ENCODE measurements at places on chromosomes 3 and 15. TPM values are rescaled to one million over a fixed set of nuclear protein-coding genes. Genes with fewer than 3 reads are reported as not detected.

IL20RB gene
- total RNA-seq, result 1.5 TPM

GRCh38 chr15:68767833-68768232, 52.9 kb downstream of the ANP32A start:
- no peak overlapping the region for H3K4me3 ChIP-seq
- H3K36me3 ChIP-seq, result no peaks in the 10 kb centered on the region
- DNase-seq, result no peak

DNA sequence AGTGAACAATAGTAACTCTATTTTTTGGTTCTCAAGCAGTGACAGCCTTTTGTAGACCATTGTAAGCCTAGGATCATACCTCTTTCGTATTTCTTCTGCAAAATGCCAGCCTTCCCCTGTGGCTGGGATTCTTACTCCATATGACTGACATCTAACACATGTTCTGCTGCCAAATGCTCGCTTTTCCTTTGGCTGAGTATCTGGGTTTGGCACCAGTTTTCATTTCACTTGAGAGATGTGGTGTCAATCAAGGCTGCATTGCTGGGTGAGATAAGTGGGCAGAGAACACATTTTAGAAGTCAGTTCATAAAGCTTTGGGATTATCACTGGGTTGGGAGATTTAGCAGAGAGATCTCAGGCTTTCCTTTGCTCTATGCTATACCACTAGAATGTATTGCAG, 514.7 kb upstream of the SGO1 start:
- no peaks in the 10 kb centered on the region for H3K27me3 ChIP-seq
- H3K4me1 ChIP-seq, result no peaks in the 10 kb centered on the region
- no peaks in the 10 kb centered on the region for H3K36me3 ChIP-seq
- no peak overlapping the region for H3K4me3 ChIP-seq
- H3K27ac ChIP-seq, result no peak overlapping the region
- DNase-seq, result no peak

GRCh38 chr3:195815169-195815771, 3.5 kb upstream of the MUC4 start:
- H3K27me3 ChIP-seq, result peaks cover 24% of the 10 kb centered on the region
- H3K4me1 ChIP-seq, result no peaks in the 10 kb centered on the region

DNA sequence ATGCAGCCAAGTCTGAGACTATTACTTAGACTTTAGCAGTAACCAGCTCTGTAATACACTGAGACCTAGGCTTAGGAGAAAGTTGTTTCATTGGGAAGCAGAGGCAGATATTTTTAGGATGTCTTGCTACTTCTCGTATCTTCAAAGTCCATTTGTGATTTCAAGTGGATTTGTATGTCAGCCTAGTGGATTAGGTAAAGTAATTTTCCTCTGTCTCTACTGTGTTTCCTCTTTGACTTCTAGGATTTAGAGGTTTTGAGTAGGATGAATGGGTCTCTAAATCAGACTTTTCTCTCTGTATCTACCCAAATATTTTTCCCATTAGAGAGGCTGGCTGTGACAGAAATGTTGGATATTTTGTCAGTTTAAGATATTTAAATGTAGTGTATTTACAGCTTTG, 46.8 kb downstream of the OXSR1 start:
- H3K27ac ChIP-seq, result no peak overlapping the region
- no peak overlapping the region for H3K4me3 ChIP-seq
- no peak for DNase-seq
- H3K36me3 ChIP-seq, result peaks cover 27% of the 10 kb centered on the region
- H3K27me3 ChIP-seq, result no peaks in the 10 kb centered on the region
- H3K4me1 ChIP-seq, result peaks cover 61% of the 10 kb centered on the region

UBL7 gene
- total RNA-seq, result 40.6 TPM

FBXO45 gene
- total RNA-seq, result 6.5 TPM

GRCh38 chr15:77549576-77550288, 83.0 kb downstream of the LINGO1 start:
- peaks cover 3% of the 10 kb centered on the region for H3K4me1 ChIP-seq
- no peak overlapping the region for H3K27ac ChIP-seq
- no peak for DNase-seq
- no peak overlapping the region for H3K4me3 ChIP-seq

DNA sequence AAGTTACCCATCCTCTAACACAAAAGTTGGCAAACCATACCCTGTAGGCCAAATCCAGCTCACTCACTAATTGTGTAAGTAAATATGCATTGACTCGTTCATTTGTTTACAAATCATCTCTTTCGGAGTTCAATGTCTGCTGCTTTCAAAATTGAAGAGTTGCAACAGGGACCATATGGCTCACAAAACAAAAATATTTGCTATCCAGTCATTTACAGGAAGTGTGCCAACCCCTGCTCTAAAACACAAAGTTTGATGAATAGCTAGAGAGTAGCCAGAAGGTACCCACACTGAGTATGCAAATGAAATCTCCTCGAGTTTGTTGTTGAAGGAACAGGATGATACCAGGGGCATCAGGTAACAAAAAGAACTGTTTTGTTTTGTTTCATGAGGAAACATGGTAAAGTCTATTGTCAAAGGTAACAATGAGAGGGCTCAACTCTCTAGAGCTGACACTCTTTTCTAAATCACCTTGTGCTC, 236.2 kb upstream of the THBS1 start:
- no peak overlapping the region for H3K4me3 ChIP-seq
- no peaks in the 10 kb centered on the region for H3K36me3 ChIP-seq
- DNase-seq, result no peak
- H3K27me3 ChIP-seq, result no peaks in the 10 kb centered on the region
- no peaks in the 10 kb centered on the region for H3K4me1 ChIP-seq
- no peak overlapping the region for H3K27ac ChIP-seq

PTPRG gene
- 0.22 TPM for total RNA-seq

DNA sequence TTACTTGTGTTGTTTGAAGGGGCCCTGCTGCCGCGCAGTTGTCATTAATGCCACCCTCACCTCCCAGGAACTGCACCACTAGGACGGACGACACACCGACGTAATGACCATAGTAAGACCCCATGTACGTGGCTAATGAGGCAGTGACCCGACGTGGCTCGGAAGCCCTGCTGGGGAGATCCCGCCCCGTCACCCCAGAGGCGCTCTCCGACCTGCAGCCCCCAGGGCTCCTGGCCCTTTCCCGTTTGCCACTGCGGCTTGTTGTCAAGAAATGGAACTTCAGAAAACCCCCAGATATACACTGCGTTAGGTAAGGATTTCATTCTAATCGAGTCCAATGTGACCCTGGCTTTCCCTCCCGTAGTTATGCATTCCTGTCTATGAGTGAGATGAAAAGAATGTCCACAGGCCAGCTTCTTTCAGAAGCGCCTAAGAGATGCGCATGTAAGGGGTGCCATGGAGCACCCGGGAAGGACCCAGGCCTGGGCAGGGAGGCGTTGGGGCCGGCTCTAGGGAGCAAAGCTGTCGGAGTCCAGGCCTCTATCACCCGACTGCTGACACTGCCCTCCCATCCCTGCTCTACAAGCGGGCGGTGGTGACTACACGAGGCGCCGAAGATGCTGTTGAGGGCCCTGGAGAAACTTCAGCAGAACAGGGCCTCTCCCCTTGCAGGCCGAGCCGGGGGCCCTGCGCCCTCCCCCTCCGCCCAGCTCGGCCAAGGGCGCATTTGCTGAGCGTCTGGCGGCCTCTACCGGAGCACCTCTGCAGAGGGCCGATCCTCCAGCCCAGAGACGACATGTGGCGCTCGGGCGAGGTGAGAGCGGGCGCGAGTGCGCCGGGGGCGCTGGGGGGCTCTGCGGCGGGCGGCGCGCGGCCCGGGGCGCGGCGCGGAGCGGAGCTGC, at the start of gene GABRA5:
Gene GABRA5 (plus strand): TSS at position 765 of the 902 bp plus-strand sequence. CDS start 2,187 bp downstream, outside the sequence.
- no peaks in the 10 kb centered on the region for H3K4me1 ChIP-seq
- peaks cover 26% of the 10 kb centered on the region for H3K27me3 ChIP-seq
- no peaks in the 10 kb centered on the region for H3K36me3 ChIP-seq
- no peak for DNase-seq
- H3K27ac ChIP-seq, result no peak within 1 kb of the TSS

DNA sequence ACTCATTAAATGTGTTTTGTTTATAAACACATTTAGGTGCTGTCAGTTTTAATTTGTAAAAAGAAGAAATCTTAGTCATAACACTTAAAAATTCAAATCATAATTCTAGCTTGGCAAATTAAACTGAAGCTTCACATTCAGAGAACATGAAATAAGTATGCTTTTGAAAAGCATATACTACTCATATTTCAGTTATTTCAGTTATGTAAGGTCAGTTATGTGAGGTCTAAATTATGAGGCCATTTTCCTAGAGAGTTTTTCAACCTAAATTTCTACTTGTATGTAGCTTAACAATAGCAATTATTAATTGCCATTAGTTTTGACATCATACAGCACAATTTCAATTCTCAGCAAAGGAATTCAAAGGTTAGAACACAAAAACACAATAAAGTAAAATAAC, 465.0 kb downstream of the PLOD2 start:
- H3K4me1 ChIP-seq, result no peaks in the 10 kb centered on the region
- DNase-seq, result no peak
- H3K27me3 ChIP-seq, result no peaks in the 10 kb centered on the region
- H3K27ac ChIP-seq, result no peak overlapping the region
- no peak overlapping the region for H3K4me3 ChIP-seq
- H3K36me3 ChIP-seq, result no peaks in the 10 kb centered on the region

- no peak overlapping the region for H3K27ac ChIP-seq
- H3K4me1 ChIP-seq, result peaks cover 20% of the 10 kb centered on the region
- no peak for DNase-seq
- H3K27me3 ChIP-seq, result no peaks in the 10 kb centered on the region
Measured at GRCh38 chr3:143991713-143992112, 20.1 kb downstream of the DIPK2A start.

DNA sequence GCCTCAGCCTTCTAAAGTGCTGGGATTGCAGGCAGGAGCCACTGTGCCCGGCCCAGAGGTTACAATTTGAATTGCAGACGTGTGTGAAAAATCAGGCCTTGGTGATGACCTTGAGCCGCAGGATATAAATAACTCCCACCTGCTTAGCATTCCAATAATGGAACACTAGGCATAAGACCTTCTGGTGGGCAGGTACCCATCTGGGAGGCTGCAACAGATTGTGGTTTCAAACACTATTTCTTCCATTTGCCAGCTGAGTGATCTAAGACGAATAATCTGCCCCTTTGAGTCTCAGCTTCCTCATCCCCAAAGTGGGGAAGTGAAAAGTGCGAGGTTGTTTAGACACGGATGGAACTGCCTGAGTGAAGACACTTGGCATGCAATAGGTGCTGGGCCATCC, 47.7 kb upstream of the HERC1 start:
- peak overlapping the region; percentile 86 for H3K27ac ChIP-seq
- H3K36me3 ChIP-seq, result no peaks in the 10 kb centered on the region
- H3K4me1 ChIP-seq, result peaks cover 68% of the 10 kb centered on the region
- peak overlapping the region; percentile 61 for H3K4me3 ChIP-seq

- no peak overlapping the region for H3K4me3 ChIP-seq
- H3K27ac ChIP-seq, result no peak overlapping the region
- H3K4me1 ChIP-seq, result no peaks in the 10 kb centered on the region
Measured at GRCh38 chr3:76502076-76502475, 537.8 kb upstream of the ROBO2 start.

TM4SF18 gene
- total RNA-seq, result not detected

DNA sequence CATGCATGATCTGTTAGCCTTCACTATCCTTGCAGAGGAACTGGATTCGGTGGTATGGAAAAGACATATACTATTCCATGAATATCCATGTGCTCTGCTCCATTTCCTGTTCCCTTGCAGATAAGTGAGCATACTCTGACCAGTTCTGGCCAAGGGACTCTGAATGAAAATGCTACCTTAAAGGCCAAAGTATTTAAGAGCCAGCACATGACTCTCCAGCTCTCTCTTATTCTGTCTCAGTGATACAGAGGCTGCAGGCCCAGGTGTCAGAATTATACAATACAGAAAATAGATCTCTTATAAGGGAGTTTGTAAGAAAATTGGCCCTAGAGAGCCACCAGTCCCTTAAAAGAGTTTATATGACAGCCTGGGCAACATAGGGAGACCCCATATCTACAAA, 779.7 kb upstream of the CFAP20DC start:
- no peak for DNase-seq
- no peaks in the 10 kb centered on the region for H3K36me3 ChIP-seq
- no peaks in the 10 kb centered on the region for H3K4me1 ChIP-seq
- no peaks in the 10 kb centered on the region for H3K27me3 ChIP-seq
- no peak overlapping the region for H3K4me3 ChIP-seq
- no peak overlapping the region for H3K27ac ChIP-seq
